ENCODE measurements at places on chromosomes 11 and 22.

- DNase-seq, result no peak
These were observed 327.0 kb downstream of the DYNC2H1 start for GRCh38 chr11:103436131-103436770.

DNA sequence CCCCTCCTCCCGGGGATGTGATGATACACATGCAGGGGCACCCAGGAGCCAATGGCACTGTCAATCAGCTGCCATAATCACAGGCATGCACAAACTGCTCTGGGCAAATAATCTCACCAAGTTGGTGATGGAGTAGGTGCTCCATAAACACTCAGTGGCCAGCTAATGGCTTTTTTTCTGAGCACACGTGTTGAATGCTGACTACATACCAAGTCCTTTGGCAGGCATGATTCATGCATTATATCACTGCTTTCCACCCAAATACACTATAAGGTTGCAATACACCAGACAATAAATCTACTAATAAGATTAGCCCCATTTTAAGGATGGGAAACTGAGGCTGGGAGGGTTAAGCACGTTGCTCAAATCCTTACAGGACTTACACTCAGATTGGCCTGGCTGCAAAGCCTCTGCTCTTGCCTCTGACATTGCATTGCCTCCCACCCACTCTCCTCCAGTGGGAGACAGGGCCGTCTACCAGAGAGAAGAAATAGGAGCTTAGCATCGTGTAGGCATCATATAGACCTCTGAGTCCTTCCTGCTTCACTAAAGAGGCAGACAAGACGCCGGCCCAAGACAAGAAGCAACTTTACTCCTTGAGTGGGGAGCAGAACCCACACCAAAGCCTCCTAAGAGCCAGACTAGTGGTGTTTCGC, 32.7 kb upstream of the ACCSL start:
- no peak for DNase-seq

DNA sequence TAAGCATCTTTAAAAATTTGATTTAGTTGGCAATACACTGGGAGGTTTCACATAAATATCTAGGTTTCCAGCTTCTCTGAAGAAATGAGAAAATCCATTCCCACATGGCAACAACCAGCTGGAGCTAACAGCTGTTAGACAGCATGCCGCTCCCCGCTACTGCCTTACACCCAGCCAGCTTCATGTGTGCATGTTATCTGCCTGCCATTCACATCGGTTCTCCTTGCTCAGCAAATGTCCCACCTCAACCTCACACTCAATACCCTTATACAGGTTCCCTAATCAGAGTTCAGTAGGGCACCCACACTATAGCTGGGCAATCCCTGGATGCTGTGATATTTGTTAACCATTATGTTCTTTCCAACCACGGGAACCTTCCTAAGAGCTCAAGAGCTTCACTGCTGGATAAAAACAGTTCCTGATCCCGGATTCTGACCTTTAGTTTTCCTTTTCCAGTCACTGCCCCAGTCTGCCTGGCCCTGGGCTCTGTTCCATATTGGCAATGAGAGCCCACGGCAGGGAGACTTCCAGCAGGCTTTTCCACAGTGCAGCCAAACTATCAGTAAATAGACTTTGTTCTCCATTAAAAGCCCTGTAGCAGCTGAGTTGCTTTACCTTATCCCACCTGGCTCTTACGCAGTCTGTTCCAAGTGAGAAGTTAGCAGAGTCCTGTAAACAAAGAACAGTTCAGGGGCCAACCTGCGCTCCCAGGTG, 8.6 kb downstream of the RPUSD4 start:
- DNase-seq, result no peak

DNA sequence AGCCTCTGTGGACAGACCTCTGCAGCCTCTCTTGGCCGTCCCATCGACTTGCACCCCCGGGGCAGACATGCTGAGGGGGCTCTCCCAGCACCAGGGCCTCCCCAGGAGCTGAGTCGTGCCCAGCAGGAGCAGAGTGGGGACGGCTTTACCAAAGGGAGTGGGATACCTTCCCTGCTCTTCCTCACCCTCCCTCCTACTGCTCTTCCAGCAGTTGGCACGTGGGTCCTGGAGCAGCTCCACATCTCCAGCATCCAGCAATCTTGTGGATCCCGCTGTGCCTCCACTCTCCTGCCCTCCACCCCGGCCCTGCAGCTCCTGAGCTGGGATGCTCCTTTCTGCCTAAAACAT, 854.0 kb downstream of the BRD1 start:
- no peak for DNase-seq

DNA sequence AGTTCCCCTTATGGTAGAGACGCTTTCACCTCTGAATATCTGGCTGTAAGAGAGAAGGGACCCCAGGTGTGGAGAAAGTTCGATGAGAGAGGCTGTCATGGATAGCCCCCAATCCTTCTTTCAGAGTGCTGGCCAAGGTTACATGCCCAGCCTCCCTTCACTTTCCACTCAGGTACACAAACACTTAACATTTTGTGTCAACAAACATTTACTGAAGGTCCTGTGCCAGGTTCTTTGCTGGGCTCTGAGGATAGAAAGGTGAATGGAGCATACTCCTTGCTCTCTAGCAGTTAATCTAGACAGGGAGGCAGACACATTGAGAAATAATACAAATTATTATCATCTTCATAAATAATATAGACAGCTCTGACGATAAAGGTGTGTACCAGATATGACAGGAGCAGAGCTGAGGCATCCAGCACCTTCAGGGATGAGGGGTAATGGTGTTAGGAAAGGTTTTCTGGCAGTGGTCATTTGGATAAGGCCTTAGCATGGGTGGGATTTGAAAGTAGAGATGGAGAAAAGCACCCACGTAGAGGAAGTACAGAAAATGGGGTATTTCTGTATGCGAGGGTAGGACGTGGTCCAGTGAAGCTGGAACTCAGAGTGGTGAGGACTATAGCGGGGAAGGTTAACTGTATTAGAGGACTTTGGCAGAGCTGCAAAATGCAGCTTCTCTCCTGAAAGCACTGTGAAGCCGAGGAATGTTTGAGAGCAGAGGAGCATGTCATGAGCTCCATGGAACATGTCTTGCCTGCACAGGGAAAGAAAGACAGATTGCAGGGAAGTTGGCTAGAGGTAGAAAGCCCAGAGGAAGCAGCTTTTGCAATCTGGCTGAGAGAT, 19.6 kb downstream of the PPFIBP2 start:
- no peak for DNase-seq

DNA sequence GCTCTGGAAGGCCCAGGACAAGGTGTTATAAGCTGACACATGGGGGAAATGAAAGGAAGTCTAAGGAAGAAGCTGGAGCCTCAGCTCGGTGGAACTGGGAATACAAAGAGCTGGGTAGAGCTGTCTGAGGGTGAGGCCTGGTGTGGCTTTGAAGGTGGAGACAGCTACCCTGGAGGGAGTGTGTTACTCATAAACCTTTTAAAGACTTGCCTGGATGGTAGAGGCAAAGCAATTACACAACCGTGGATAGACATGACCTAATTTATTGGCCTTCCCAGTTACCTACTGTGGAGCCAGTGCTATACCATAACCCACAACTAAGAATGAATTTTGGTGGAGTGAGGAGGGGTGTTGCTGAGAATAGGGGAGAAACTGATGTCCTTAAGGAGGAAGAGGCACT, 22.6 kb downstream of the EXPH5 start:
- no peak for DNase-seq

- no peak for DNase-seq
These were observed 883.9 kb downstream of the BRD1 start for GRCh38 chr22:48943567-48944432.

DNA sequence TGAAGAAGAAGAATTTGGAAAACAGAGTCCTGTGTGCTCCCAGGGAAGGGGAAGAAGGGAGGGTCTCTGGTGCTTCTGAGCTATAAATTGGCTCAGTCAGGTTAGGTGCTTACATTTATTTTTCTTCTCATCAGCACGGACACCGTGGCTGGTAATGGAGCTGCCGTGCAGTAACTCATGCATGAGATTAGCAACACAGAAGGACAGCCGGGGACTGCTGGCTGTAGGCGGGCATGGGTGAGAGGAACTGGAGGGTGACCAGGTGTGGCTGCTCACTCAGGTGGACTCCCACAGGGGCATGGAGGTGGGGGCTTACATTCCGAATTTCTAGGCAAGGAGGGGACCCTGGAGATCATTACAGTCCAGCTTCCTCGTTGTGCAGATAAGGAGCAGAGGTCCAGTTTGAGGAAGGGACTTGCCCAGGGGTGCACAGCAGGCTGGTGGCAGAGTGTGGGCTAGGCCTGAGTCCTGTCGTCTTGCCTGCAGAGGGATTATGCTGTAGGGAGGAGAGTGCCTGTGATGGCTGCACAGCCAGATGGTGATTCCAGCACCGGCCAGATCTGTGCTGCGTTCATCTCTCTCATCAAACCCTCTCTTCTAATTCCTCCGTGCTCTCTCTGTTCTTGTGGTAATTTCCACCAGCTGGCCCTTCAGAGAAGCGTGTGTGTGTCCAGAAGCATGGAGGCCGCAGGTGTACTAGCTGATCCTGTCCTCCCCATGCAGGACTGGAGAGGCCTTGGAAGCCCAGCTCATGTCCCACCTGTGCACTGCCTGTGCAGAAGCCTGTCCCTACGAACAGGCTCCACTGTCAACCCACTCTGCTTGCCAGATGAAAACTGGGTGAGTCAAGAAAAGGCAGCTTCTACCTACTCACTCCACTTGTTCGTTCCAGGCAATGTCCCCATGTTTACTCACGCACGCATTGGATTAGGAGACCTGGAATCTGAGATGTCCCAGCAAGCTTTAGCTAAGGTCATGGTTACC, 78.9 kb downstream of the NTM start:
- no peak for DNase-seq

DNA sequence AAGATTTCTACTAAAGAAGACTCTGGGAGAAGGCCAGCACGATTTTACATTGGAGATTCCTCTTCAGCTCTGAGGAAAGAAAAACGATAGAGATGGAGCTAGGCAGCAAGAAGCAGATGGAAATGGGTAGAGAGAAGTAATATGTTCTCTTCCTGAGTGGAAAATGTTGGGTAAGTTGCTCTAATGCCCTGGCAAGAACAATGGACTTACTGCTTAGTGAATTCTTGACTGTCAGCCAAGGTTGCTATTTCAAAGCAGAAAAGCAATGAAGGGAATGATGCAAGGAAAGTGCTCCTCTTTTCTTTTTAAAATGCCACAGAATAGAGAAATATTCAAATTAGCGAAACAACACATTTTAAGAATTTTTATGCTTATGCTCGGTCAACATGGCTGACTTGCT, 38.4 kb upstream of the CWF19L2 start:
- DNase-seq, result no peak

- DNase-seq, result peak; percentile 91
These were observed 572.9 kb downstream of the NTM start for GRCh38 chr11:131943295-131943694.

Measured in NCI-H510A treated with DMSO at 0.1 percent for 48 hours (cell line).